ENCODE measurements at places on chromosomes 2 and 18.

- DNase-seq = no peak
Observed at GRCh38 chr2:102258025-102258385, 53.4 kb upstream of the IL1RL1 start.

DNA sequence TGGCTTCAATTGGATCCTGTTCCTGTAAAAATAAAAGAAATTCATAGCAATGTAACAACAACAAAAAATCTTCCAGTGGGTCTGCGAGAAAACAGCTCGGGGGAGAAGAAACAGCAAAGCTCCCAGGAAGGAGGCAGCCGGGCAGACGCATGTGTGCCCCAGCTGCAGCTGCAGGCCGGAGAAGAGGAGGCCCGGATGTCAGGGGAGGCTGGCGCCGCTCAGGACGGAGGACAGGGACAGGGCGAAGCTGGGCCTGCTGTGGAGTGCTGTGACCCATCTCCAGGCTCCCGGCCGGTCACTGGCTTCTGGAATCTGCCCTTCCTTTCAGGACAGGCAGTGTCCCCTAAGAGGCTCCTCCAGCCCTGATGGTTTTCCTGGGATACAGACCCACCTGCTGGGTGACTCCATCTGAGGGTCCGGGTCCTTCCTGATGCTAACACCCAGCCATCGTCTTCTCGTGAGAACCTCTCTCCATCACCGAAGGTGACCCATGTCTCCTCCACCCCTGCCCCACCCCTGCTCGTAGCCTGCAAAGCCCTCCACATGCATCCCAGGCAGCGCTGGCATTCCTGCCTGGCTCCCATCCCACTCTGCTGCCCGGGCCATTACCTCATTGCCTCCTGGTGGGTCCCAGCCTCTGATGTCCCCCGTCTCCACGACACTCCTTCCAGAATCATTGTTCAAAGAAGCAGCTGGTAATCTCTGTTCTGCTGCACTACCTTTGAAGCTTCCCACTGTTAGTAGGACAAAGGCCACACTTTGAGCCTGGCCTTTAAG lies 145.4 kb upstream of the TWIST2 start:
- DNase-seq = no peak

GRCh38 chr2:95062242-95063085 lies 37.0 kb downstream of the MAL start:
- DNase-seq = no peak

DNA sequence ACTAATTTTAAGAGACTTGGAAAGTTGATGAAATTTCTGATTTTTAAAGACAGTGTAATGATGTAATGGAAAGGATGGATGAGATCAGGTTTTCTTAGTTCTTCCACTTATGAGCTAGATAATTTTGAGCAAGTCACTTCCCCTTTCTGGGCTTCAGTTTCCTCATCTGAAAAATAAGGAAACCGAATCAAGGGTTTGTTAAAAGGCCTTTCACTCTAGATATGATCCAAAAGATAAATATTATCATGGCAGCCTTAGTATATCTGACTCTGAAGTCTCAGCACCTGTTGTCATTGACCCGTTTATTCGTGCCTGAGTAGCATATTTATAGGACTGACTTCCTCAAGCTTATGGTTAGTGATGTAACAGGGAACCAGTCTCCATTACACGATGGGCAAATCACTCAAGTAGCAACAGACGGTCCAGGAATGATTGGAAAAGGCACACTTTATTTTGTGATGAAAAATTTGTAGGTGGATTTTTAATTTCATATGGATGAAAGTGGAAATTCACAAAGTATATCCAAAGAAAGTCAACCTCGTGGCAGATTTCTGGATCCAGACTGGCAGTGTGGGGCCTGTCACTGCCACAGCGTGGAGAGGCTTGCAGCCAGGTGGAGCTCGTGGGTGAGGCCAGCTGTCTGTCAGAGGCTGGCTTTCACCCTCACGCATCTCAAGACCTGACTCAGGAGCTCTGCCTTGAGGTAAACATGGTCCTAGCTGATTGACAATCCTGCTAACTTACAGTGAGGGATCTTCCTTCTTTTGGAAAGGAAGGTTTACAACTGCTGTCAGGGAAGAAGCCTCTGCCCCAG lies 137.9 kb upstream of the CXCR4 start:
- no peak for DNase-seq

GRCh38 chr2:126934809-126935208 lies 36.1 kb downstream of the TEX51 start:
- DNase-seq = no peak

GRCh38 chr2:29478641-29479040 lies 363.4 kb downstream of the CLIP4 start:
- no peak for DNase-seq

GRCh38 chr2:163990101-163990500 lies 254.3 kb upstream of the FIGN start:
- DNase-seq = no peak

GRCh38 chr2:213152065-213152794 lies 818 bp upstream of the IKZF2 start:
- DNase-seq = no peak

Measured in activated naive CD8-positive, alpha-beta T cell treated with anti-CD3 and anti-CD28 coated beads, Interleukin-2, amount 50 U/mL, for 16 hours (primary cell).